Activated CD4-positive, alpha-beta T cell treated with anti-CD3 and anti-CD28 coated beads, Interleukin-2, amount 10 ng/mL, durations not matched to agents 7 days and 5 days (primary cell): ENCODE measurements at places on chromosomes 6 and 20.
A peak's percentile ranks its signal among the peaks of the same experiment; 100 is the strongest.

- no peak for DNase-seq
Observed at GRCh38 chr20:62832951-62833391, 16.1 kb downstream of the COL9A3 start.

DNA sequence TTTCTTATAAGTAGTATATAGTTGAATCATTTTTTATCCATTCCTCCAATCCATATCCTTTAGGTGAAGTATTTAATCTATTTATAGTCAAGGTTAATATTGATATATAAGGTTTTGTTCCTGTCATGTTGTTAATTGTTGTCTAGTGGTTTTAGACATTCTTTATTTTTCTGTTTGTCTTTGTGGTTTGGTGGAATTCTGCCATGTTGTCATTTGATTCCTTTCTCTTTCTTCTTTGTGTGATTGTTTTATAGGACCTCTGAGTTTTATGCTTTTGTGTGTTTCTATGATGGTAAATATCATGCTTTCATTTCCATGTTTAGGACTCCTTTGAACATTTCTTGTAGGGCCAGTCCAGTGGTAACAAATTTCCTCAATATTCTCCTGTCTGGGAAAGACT, 450.3 kb upstream of the BTBD3 start:
- DNase-seq: no peak

DNA sequence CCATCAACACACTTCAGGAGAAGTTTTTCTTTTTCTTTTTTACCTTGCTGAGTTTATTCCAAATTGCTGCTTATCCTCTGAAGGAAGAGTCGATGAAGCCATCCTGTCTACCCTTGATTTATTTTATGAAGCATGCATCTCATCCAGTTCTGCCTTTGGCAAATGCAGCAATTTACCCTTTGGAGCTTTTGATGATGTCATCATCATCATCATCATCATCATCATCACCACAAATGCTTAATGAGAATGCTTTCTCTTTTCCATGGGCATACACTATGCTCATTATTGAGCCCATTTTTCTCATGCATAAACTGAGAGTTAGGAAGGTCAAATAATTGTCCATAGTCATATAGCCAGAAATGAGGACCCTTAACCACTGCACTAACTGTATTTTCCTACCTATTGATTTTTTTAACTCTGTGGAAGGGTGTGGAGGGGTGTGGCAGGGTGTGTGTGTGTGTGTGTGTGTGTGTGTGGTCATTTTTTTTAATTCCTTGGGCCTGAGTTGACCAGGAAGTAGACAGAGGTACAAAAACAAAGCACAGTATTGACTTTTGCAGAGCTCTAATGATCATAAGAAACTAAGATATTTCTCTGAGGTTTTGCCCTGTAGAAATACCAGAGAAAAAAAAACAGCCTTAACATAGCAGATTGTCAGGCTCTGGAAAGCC, 82.8 kb downstream of the COL9A1 start:
- no peak for DNase-seq

GRCh38 chr6:118061666-118062065, 154.6 kb downstream of the SLC35F1 start:
- DNase-seq: no peak

DNA sequence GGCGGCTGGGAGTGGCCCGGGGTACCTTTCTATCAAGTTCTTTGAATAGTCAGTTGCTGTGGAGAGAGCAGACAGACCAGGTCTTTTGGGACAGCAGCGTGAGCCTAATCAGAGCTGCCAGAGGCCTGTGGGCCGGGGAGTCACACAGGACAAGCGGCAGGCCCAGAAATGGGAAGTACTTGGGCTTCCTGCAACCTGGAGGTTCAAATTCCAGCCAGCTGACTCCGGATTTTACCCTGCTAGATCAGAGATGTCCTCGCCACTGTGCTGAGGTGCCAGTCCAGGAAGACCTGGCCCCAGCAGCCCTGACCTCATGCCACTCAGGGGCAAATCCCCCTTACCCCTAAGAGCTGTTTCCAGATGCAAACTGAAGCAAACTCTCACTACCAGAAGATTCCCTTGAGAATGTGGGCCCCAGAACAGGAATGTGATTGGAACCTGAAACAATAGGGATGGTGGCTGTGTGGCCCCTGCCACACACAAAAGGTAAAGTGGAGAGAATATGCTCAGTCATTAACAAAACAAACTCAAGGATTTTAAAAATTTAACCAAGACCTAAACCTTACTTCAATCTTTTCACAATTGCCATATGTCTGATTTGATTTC, 9.7 kb downstream of the BEND3 start:
- no peak for DNase-seq

DNA sequence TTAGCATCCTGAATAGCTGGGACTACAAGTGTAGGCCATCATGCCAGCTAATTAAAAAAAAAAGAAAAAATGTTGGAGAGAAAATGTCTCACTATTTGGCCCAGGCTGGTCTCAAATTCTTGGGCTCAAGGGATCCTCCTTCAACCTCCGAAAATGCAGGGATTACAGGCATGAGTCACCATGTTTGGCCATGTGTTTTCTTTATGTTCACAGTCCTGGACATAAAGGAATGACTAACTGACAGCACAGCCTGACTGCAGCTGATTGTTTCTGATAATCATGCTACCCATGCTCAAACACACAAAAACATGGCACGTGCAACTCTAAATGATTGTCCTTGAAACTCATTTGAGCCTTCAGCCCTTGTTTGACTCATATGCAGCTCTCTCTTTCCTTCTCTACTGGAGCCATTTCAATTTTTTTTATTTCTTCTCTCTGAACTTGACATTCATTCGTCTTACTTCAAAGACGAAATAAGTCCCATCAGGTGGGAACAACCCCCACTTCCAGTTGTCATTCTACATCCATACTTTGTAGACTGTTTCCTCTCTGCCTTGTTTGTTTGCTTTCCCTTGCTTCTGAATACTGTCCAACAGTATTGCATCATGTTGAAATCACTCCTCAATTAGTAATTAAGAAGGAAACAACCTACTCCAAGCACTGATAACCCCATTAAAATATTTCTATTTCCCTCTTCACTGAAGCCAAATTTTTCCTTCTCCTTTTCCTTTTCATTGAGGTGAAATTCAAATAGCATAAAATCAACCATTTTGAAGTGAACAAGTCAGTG, 413.0 kb downstream of the BMP2 start:
- no peak for DNase-seq

DNA sequence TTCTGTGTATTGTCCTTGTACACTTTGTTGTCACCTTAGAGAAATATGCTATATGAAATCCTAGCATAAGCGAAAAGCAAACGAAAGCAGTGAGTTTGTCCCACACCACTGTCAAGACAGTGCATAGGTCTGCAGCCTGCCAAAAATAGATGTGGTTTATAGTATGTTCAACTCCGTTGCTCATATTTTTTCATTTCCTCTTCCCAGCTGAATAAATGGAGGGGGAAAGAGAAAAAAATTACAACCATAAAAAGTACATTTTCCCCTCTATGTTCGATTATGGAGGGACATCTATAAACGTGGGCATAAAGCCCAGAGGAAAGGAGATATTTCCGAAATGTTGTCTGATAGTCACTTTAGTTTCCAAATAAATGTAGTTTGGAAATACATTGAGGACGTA, 25.8 kb downstream of the PRL start:
- no peak for DNase-seq

- DNase-seq: no peak
Observed at GRCh38 chr6:127176146-127176545, 57.7 kb downstream of the RSPO3 start.

- peak; percentile 49 for DNase-seq
Observed at GRCh38 chr6:149046822-149047246, 270.7 kb upstream of the TAB2 start.

GRCh38 chr20:58251979-58252591, 23.6 kb upstream of the ANKRD60 start:
- no peak for DNase-seq

- DNase-seq: no peak
Observed at GRCh38 chr20:53032046-53032445, 59.9 kb downstream of the TSHZ2 start.

DNA sequence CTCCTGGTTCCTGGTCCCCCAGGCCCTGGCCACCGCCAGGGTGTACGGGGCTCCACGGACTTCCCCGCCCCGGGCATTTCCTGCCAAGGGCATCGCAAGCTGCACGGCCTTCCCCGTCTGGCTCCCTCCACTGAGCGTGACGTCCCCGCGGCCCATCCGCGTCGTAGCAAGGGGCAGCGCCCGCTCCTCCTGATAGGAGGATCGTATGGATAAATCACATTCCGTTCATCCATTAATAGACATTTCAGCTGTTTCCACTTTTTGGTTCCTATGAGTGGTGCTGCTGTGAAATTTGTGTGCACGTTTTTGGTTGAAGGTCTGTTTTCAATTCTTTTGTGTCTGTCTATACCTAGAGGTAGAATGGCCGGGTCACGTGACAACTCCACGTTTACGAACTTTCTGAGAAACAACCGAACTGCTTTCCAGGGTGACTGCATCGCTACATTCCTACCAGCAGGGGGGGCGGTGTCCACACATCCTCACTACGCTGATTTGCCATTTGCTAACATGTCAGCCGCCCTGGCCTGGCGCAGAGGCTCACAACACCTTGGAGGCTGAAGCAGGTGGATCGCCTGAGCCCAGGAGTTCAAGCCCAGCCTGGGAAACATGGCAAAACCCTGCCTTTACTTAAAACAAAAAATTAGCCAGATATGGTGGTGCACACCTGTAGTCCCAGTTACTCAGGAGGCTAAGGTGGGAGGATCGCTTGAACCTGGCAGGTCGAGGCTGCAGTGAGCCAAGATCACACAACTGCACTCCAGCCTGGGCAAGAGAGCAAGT, 37.7 kb downstream of the KCNQ2 start:
- peak; percentile 81 for DNase-seq

DNA sequence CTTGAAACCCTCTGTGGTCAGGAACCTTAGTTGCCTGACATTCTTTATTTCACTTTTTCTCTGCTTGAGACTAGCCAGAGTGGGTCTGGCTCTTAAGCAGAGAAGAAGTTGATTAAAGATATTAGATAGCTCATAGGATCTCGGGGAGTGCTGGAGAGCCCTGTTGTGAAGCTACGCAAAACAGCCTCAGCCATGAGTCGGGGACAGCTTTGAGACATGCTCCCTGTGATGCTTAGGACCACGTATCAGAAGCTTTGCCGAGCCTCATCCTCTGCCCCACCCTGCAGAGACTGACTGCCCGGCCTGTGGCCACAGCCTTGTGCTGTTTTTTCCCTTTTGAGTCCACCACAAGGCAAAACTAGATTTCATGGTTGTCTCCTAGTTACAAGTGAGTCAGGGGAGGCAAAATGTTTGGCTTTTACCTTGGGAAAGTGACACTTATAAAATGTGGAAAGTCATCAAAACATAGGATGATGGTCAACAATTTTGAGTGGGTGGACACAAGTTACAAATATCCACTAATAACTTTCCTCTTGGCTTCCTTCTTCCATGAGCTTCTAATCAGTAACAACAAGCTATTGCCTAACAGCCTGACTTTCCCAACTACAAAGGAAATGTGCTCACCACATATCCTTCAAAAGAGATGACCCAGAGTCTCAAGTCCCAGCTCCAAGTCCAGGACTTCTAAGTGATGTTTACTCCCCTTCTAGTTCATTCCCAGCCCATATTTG, 108.4 kb downstream of the JAG1 start:
- no peak for DNase-seq

GRCh38 chr6:22205266-22205665, 91.6 kb downstream of the PRL start:
- DNase-seq: no peak

DNA sequence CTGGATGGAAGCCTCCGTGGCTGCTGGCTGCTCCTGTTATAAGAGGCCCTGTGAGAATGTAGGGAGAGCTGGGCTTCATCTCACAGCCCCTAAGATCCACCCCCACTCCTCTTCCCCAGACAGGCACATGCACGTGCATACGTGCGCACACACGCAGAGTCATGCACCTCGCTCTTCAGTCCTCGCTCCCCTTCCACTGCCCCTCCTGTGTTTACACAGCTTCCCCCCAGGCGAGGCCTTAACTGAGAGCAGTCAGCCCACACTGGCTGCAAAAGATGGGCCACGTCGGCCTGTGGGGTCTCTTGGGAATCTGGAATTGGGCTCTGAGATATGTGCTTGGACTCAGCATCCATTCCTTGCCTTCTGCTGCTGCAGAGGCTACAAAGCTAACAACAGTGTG, 35.2 kb upstream of the MLN start:
- DNase-seq: no peak

DNA sequence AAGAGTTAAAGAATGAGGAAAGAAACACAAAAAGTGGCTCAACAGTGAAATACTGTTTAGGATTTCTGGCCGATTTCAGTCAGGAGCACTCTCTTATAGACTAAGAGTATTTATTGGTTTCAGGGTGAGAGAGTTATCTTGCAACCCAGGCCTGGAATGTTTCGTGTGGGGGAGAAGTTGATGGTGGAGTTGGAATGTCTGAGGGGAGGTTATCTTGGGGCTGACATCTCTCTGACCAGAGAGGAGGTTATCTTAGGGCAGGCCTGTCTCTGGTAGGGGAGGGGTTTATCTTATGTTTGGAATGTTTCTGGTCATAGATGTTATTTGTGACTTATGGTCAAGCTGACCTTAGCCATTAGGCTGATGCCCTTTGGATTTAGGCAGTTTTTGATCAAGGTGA, 80.3 kb downstream of the HTR1B start:
- DNase-seq: no peak

- no peak for DNase-seq
Observed at GRCh38 chr6:116419069-116419786, 41.9 kb upstream of the CALHM6 start.

DNA sequence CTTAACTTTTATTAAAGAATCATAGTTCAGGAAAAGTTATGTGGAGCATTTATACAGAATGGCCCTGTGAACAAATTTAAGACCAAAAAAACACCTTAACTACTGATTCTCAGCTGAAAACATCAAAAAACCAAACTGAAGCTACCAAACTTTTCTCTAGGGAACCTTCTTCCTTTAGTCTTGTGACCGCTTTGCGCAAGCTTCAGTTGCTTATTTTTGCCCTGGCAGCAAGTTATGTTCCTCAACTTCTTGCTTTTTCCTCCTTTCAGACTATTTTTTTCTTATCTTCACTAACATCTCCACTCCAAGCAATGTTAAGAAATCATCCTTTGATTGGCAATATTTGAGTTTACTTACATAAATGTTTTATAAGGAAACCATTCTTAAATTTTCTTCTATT, 100.1 kb downstream of the MYB start:
- DNase-seq: no peak
